ENCODE measurements at places on chromosomes 3 and 15. TPM values are rescaled to one million over a fixed set of nuclear protein-coding genes. Genes with fewer than 3 reads are reported as not detected.

DNA sequence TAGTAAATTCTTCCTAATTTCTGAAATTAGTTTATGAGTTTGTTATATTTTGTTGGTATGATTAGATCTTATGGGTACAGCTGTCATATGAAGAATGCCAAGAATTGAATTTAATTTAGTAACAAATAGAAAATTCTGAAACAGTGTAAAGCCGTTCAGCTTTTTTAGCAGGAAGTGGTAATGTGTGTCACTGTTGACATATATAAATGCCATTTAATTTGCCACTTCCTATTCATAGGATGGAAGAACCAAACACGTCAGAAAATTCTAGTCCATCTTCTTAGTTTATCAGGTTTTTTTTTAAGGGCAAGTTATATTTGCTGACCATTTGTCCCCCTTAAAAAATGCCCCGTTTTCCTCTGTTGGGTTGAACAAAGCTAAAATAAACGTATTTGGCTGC lies 43.0 kb downstream of the RAB8B start:
- no peak for DNase-seq

Gene LAMB2
- total RNA-seq, result 189 TPM

- no peak for DNase-seq
These were observed 19.1 kb upstream of the KLF13 start for GRCh38 chr15:31307270-31308184.

GRCh38 chr15:48856942-48857341 lies 21.0 kb upstream of the EID1 start:
- DNase-seq, result no peak

DNA sequence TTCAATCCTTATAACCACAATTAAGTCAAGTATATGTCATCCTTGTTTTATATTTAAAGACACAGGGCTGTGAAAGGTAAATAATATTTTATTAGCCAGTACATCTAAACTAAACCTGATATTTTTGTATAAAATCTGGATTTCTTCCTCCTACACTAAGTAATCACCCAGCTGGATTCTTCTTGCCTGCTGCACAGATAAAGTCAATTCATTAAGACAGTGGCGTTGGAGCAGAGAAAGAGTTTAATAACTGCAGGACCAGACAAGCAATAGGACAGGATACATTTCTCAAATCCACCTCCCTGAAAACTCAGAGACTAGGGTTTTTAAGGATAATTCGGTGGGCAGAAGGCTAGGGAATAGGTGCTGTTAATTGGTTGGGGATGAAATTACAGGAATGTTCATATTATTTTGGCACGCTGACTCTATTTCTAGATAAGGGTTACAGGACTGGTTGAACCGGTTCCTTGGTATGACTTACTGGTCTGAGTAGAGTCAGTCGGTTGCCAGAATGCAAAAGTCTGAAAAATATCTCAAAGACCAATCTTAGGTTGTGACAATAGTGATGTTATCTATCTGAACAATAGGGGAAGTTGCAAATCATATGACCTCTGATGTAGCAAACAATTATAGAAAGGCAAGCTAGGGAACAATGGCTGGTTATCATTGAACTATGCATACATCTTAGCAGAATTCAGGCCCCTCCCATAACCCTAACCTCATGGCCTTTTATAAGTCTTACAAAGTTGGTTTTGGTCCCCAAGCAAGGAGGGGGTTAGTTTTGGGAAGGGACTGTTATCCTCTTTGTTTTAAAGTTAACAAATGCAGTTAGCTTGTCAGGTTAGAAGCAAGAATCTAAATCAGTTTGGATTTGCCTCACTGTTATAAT lies 244.8 kb downstream of the ALCAM start:
- no peak for DNase-seq

GRCh38 chr15:77506311-77507142 lies 85.8 kb downstream of the HMG20A start:
- no peak for DNase-seq

- DNase-seq, result no peak
These were observed 39.7 kb downstream of the CYP11A1 start for GRCh38 chr15:74327756-74328155.

Gene GJD2
- not detected for total RNA-seq

GRCh38 chr3:48476426-48477053 lies 27.4 kb downstream of the SHISA5 start:
- no peak for DNase-seq

Gene GNB4
- 26.7 TPM for total RNA-seq

- no peak for DNase-seq
These were observed 20.8 kb downstream of the CCR1 start for GRCh38 chr3:46187341-46187700.

GRCh38 chr3:124420392-124420791 lies 309.9 kb upstream of the UMPS start:
- DNase-seq, result no peak

Gene FMN1
- total RNA-seq, result 3.9 TPM

GRCh38 chr3:196207833-196208607 lies 3.2 kb downstream of the ZDHHC19 start:
- no peak for DNase-seq

Gene PYDC2
- total RNA-seq, result not detected

DNA sequence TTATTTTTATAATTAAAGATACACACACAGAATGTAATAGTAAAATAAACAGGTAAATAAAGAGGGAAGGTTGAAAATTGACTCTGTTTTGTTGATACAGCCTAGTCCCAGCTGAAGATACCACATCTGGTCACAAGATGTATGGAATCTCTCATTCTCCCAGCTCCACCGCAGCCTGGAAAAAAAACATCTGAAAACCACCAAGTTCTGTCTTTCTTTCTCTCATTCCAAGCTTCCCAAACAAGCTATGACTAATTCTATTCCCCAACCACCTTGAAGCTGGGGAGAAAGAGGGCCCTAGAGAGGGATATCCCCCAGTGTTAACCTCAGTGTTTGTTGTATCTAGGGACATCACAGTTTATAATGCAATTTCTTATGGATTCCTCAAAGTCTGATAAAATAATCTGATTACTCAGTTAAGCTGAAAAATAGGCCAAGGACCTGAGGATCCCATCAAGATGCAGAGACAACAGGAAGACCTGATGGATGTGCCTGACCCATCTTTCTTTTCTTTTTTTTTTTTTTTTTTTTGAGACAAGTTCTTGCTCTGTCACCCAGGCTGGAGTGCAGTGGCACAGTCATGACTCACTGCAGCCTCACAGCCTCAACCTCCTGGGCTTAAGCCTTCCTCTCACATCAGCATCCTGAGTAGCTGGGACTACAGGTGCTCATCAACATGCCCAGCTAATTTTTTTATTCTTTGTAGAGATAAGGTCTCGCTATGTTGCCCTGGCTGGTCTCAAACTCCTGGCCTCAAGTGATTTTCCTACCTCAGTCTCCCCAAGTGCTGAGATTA lies 38.1 kb downstream of the SRGAP3 start:
- no peak for DNase-seq

Gene PPM1L
- 23.8 TPM for total RNA-seq

DNA sequence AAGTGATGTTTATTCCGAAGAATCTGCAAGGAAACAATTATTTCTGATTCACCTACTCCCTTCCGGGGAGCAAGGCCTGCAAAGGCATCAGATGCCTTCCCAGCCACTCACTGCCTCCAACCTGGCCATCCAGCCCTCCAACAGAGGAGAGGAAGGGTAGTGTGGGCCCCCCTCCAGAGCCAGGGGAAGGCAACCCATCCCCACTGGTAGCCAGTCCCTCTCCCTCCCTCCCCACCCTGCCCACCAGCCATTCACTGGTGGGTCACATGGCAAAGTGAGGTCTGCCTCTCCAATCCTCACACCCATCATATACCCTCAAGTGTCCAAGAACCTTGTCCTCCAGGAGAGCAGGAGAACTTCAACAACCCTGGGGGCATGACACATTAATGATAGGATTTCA lies 2.4 kb upstream of the VIPR1 start:
- no peak for DNase-seq

Gene KLHL40
- not detected for total RNA-seq

- no peak for DNase-seq
These were observed 10.0 kb upstream of the SMCO1 start for GRCh38 chr3:196525141-196525540.

Gene NEK10
- 5.7 TPM for total RNA-seq

DNA sequence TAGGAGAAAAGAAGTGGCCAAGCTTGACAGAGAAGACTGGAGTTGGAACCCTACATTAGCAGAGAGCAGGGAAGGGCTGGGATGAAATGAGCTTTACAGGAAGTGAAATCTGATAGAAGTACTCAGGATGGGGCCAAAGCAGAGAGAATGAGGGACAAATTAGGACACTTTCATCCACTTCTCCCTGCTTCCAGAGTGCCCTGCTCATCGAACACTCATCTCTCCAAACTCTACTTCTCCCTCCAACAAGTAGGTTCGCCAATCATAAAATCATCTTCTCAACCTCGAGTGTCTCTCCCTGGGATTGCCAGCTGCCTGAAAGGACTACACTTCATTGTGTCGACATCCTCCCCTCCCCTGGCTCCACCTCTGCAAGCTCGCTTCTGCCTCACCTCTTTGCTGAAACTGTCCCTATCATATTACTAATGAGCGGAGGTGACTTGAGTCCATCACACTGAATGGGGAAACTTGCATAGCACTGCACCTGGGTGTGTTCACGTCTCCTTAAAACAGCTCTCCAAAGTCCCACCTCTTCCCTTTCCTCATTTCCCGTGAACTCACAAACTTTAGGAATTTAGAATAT lies 365.8 kb downstream of the FOXP1 start:
- DNase-seq, result no peak

DNA sequence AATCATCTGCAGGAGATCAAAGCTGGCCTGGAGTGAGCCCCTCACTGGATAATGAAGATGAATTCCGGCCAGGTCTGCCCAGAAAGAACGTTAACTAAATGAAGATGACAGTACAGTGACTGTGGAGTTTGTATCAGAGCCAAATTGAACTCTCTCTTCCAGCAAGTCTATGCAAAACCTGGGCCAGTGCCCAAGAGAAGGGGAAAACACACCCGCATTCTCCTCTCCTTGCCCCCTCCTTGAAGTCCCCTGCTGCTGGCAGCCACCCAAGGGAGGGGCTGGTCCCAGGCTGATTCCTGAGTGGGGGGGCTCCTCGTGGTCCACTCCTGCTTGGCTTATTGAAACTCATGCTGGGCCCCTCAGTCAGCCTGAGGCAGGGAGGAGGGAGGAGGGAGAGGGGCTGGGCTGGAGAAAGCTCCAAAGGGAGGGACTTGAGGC lies 155.7 kb downstream of the RAB11A start:
- DNase-seq, result no peak

DNA sequence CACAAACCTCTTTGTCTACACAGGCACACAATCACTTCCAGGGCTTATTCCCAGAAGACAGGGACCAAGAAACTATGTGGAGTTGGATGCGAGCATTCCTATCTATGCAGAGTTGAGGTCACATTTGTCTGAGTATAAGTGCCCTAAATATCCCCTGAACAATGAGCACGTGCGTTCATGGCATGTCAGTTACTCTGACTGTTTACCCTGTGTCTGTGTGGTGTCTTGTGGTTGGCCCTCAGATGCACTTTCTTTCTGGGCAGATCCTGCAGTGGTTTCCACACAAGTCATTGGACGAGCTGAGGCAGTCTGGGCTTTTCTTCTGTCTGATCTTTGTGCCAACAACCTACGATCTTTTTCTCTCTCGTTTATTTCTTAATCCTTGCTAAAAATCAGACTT lies 134.5 kb downstream of the FBN1 start:
- no peak for DNase-seq

DNA sequence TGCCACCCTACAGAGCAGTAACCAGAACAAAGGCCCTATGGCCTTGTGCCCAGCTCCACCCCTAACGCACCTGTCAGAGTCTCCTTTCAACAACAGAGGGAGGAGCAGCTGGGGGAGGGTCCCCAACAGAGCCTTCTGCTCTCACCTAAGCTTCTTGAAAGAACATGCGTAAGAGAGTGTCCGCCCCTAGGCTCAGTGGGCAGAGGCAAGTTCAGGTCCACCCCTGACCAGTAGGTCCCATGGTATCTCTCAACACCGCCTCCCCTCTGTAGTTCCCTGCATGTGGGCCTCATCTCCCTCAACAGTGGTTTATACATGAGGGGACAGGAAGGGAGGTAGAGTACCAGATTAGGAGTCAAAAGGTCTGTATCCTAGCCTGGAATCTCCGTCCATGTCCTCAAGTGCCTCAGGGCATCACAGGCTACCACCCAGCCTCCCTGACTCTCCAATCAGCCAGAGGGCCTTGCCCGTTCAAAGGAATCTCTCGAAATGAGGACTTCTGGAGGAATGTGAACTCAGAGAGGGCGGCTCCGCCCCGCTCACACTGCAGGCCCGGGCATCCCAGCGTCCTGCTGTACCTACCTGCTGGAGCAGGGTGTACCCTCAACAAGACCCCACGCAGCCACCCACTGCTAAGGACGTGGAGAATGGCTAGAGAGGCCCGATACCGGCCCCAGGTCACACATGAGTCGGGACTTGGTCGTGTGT lies 680 bp downstream of the POC1A start:
- DNase-seq, result no peak

- no peak for DNase-seq
These were observed 109.4 kb upstream of the SMAD3 start for GRCh38 chr15:66955871-66956585.

- DNase-seq, result no peak
These were observed 98.6 kb upstream of the UBP1 start for GRCh38 chr3:33538678-33539339.

Gene CSPG5
- total RNA-seq, result 3.2 TPM

DNA sequence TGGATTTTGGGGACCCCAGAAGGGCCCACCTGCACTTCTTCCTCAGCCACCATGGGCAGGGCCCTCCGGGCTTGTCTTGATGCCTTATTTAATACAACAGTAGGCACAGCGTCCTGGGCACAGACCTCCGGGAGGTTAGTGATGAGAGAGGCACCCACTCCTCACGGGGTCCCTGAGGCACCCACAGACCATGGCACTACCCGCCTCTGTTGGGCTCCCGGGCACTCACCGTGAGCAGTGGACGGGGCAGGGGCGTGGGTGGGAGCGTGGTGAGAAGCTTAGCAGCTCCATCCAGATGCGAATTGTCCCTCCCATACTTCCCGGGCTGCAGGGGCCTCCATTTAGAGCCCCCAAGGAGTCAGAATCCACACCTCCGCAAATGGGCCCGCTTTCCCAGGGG lies 317 bp upstream of the MESP2 start:
- DNase-seq, result no peak

- DNase-seq, result peak; percentile 76
These were observed 22.4 kb downstream of the CIAO2A start for GRCh38 chr15:64070965-64071851.

DNA sequence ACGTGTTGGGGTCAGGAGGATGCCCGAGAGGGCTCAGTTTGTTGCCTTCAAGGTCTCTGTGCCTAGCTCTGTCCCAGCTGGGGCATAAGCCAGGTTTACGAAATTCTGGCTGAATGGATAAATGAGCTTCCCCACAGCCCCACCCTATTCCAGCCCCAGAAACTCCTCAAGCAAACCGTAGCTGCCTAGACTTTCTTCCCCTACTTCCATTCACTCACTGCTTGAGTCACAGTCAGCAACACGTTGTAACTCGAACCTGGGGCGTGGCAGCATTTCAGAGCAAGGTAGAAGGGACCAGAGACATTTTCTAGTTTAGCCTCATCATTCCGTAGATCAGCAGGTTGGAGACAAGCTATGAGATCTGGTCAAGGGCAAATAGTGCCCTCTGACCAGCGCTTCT lies 24.2 kb downstream of the NMNAT3 start:
- DNase-seq, result no peak

GRCh38 chr3:61524933-61525332 lies 36.4 kb upstream of the PTPRG start:
- no peak for DNase-seq

Gene RAB6B
- total RNA-seq, result 49.2 TPM

Gene RETNLB
- not detected for total RNA-seq

Data from Panc1 (cell line).